Thoracic aorta (tissue), 2 donors: ENCODE measurements at places on chromosomes 6 and 20. TPM values are rescaled to one million over a fixed set of nuclear protein-coding genes. Genes with fewer than 3 reads are reported as not detected.

The GPLD1 gene
- 22.3 TPM for total RNA-seq

The TAAR5 gene
- not detected for total RNA-seq

The SRSF12 gene
- 1.3 TPM for total RNA-seq

The EYS gene
- not detected for total RNA-seq

The SH3BGRL2 gene
- 24.1 TPM for total RNA-seq

The DNMT3B gene
- 1.3 TPM for total RNA-seq

The FOXF2 gene
- not detected for total RNA-seq

The BMP2 gene
- total RNA-seq = 10.4 TPM

The ABHD16B gene
- total RNA-seq = not detected

The GGTLC1 gene
- not detected for total RNA-seq

DNA sequence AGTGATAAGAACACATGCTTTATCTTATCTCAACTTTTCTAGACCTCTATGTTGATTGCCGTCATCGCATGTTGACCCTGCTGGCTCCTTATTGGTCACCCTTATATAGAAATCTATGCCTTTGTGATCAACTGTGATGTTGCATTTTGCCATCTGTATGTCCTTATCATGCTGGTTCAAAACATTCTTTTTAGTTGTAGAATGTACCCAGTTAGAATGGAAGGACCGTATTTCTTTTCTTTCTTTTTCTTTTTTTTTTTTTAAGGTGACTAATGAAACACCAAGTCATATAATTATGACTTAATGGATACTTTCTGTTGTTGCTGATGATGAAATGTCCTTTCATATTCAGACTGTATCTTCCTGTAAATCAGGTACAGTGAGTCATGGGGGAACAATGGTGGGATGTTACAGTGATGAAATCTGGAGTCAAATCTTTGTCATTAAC, 145.9 kb upstream of the CITED2 start:
- DNase-seq = no peak

GRCh38 chr6:110703010-110703905, 112.0 kb downstream of the CDK19 start:
- no peak for DNase-seq

DNA sequence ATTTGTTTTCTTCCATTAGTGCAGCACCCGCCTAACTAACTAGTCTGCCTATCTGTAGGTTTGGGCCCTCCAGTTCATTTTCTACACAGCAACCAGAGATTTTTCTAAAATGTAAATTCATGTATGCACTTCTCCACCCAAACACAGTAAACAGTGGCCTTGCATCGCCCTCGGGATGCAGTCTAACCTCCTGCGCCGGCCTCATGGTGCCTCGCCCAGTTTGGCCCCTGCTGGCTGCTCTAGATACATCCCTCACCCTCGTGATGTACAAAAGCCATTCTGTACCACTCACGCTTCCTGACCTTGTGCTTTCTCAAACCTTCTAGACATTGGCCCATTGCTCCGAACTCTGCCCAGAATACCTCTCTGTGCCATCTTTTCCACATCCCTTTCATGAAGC, 53.8 kb upstream of the VSTM2L start:
- DNase-seq = no peak

DNA sequence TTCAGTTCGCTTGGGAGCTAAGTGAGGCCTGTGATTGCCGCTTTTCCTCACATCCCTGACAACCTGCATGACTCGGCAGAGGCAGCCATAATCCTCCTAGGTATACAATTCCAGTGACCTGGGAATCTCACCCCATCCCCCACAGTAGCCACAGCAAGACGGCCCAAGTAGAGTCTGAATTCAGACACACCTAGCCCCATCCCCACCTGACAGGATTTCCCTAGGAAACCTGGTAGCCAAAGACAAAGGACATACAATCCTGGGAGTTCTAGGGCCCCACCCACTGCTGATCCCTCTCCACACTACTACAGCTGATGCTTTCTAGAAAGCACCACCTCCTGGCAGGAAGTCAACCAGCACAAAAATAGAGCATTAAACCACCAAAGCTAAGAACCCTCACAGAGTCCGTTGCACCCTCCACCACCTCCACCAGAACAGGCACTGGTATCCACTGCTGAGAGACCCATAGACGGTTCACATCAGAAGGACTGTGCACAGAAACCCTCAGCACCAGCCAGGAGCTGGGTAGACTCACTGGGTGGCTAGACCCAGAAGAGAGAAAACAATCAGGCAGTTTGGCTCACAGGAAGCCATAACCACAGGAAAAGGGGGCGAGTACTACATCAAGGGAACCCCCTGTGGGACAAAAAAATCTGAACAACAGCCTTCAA, 17.9 kb upstream of the RUNX2 start:
- no peak for DNase-seq

- no peak for DNase-seq
Measured at GRCh38 chr6:715709-716491, 23.0 kb upstream of the EXOC2 start.

DNA sequence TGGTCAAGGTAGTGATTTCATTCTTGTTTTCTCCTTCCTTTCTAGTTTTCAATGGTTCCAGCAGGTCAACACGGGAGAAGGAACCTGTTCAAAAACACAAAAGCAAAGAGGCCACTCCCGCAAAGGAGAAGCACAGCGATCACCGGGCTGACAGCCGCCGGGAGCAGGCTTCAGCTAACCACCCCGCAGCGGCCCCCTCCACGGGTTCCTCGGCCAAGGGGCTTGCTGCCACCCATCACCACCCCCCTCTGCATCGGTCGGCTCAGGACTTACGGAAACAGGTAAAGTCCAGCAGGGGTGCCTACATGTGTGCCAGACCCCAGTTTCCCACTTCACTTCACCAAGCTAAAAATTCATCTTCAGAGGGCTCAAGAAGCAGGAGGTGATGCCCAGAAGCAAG, 175.6 kb downstream of the DTNBP1 start:
- DNase-seq = no peak

DNA sequence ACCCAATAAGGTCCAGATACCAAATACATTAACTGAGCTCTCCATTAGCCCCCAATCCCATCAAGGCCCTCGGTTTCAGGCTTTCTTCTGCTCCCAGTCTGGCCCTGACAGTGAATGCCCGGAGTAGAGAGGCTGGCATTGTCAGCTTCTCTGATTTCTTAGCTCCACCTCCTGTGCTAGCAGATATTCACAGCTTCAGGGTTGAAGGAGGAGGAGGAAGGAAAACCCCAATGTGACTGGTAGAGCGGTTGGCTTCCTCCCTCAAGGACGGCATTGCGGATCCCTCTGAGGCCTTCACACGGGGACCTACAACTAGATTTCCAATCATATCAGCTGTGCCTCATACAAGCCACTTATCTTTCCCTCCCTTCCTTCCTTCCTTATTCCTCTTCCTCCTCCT, 164.1 kb upstream of the SYNDIG1 start:
- DNase-seq = no peak

DNA sequence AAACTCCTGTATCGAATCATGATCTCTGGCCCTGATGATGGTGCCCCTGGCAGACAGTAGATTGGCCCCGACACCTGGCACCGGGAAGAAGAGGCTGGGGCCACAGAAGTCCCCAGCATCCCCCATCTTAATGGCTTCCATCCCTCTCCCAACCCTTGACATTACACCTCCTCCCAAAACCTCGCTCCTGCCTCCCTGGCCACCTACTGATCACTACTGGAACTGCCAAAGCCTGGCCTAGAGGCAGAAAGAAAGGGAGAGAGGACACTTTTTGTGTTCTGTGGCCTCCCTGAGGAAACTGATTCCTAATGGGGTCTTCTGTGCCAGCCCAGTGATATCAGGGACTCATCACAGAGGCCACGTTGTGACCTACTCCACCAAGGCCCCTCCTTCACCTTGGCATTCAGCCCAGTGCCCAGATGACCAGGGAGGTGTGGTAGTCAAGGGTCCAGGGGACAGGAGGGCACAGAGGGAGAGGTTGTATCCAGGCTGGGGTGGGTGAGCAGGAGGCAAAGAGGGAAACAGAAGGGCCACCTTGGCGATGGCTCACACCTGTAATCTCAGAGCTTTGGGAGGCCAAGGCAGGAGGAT, 6.1 kb downstream of the C20orf173 start:
- no peak for DNase-seq

- no peak for DNase-seq
Measured at GRCh38 chr6:155373276-155373675, 59.0 kb upstream of the TFB1M start.

GRCh38 chr20:58851221-58851968, 693 bp upstream of the GNAS-AS1 start:
- DNase-seq = no peak

DNA sequence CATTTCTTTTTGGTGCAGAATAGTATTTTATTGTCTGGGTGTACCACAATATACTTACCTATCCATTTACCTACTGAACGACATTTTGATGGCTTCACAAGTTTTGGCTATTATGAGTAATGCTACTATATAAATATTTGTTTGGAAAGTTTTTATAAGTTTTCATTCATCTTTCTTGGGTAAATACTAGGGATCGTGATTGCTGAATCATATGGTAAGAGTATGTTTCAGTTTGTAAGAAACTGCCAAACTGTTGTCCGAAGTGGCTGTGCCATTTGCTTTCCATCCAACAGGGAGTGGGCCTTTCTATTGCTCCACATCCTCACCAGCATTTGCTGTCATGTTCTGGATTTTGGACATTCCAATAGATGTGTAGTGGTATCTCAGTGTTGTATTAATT, 104.2 kb downstream of the CDYL start:
- DNase-seq = no peak

DNA sequence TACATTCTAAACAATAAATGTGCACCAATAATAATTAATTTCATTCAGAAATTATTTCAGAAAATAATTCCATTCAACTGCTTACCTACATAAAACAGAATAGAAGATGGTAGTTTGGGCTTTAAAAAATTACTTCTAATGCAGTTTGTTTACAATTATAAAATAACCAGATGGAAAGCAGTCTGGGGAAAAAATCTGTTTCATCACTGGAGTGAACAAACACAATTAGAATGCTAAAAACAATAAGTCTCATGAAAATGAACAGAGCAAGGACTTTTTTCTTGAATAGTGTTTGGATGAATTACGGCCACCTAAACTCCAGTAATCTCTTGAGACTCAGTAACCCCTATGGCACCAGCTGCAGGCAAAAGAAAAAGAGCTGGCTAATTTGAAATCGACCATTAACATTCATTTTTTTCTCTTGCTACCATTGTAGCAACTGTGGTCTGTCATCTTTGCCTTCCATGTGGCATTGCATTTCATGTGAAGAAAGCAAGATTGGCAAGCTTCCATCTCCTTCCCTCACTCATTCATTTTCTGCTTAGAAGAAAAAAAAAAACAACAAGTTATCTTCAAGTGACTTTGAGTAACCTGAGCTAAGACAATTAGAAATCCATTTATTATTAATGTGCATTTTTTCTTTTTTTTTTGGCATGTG, 88.4 kb upstream of the CEP85L start:
- DNase-seq = no peak

DNA sequence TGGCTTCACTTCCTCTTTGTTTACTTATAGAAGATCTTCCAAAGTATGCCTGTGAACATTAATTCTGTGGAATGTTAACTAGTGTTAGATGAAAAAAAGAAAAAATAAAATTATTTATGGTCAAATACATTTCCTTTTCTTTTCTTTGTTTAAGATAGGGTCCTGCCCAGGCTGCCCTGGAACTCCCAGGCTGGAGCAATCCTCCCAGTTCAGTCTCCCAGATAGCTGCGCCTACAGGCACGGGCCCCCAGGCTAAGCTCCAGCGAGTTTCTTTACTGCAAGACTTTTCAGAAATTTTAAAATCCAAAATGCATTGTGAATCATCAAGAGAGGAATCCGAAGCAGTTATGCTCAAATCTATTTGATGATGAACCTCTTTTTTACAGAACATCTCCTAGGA, 39.3 kb upstream of the IL20RA start:
- DNase-seq = no peak

GRCh38 chr20:15918631-15919030, 654.6 kb downstream of the KIF16B start:
- no peak for DNase-seq

DNA sequence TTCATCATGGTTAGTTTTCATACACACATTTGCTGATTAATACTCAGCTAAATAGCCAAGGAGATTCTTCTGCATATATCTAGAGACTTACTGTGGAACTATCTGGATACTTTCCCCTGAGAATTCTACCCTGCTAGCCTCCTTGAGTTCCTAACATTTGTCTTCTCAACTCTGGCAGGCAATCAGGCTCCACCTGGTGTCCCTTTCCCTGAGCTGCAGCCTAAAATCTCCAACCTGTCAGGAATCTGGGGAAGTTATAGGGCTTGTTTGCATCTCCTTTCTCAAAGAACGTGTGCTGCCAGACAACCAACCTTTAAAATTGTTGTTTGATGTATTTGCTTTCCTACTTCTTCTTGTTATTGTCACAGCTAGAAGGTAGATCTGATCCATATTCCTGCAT, 73.4 kb downstream of the FUT9 start:
- no peak for DNase-seq

DNA sequence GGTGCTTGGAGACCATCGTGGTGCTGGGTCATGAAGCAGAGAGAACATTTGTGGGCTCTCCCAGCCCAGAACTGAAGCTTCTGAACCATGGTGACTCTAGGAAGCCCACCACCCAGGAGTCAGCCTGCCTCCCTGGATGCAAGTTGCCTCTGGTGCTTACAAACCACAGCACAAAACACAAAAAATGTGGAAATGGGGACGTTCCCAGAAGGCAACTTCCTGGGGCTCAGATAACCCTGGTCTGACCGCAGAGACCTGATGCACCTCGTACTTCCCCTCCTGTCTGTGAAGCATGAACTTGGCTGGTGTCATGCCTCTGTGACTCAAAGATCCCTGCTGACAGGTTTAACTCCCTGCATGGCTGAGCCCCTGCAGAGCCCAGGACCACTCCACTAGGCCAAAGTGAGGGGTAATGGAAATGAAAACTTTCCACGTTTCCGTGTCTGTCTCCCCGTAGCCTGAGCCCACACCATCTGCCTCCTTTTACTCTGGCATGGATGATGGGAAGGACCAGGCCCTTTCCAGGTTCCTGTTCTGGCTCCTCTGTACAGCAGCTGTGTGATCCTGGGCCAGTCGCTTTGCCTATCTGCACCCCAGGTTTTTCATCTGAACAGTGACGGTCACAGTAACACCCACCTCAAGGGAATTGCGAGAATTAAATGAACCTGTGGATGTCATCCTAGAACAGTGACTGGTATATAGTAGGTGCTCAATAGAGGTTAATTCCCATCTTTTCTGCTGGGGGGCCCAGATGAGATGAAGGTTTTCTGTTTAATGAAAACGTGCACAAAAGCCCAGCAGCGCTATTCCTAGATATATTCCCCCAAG, 57.7 kb downstream of the PPP1R16B start:
- DNase-seq = no peak
